ENCODE measurements at places on chromosomes 6 and 20.

GRCh38 chr6:42152024-42152423, 9.6 kb upstream of the C6orf132 start:
- H3K27ac ChIP-seq, result no peak overlapping the region
- no peak overlapping the region for H3K4me3 ChIP-seq
- no peaks in the 10 kb centered on the region for H3K27me3 ChIP-seq
- no peak for DNase-seq
- H3K4me1 ChIP-seq, result no peaks in the 10 kb centered on the region

GRCh38 chr20:46356195-46357029, 48.1 kb upstream of the CDH22 start:
- no peaks in the 10 kb centered on the region for H3K27me3 ChIP-seq
- H3K36me3 ChIP-seq, result no peaks in the 10 kb centered on the region
- peaks cover 53% of the 10 kb centered on the region for H3K4me1 ChIP-seq
- H3K27ac ChIP-seq, result no peak overlapping the region

- H3K36me3 ChIP-seq, result no peaks in the 10 kb centered on the region
- DNase-seq, result no peak
- no peaks in the 10 kb centered on the region for H3K4me1 ChIP-seq
These were observed 176.6 kb downstream of the TSHZ2 start for GRCh38 chr20:53148771-53149147.

GRCh38 chr6:122631571-122632249, 21.5 kb downstream of the PKIB start:
- H3K4me3 ChIP-seq, result no peak overlapping the region
- no peak for DNase-seq
- no peaks in the 10 kb centered on the region for H3K4me1 ChIP-seq
- H3K27ac ChIP-seq, result no peak overlapping the region
- no peaks in the 10 kb centered on the region for H3K27me3 ChIP-seq

DNA sequence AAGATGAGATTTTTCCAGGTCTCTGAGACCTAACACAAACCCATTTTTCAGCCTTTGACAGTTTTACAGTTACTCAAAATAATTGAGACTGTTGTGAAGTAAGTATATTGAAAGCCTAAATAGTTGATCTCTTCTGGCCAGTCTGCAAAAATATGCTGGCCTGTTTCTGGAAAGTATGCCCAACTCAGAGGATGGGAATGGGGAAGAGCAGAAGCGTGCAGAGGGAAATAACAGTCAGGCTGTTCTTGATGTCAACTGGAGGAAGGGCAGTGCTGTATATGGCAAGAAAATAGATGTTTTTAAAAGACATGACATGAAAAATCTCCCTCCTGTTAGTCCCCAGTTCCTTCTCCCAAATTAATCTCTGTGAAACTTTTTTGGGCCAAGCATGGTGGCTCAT, 3.8 kb downstream of the GID8 start:
- H3K36me3 ChIP-seq, result peaks cover 14% of the 10 kb centered on the region
- H3K27ac ChIP-seq, result no peak overlapping the region
- H3K27me3 ChIP-seq, result peaks cover 15% of the 10 kb centered on the region
- peaks cover 29% of the 10 kb centered on the region for H3K4me1 ChIP-seq
- no peak overlapping the region for H3K4me3 ChIP-seq
- no peak for DNase-seq

GRCh38 chr20:37703035-37703845, 9.4 kb downstream of the CTNNBL1 start:
- no peak overlapping the region for H3K27ac ChIP-seq
- H3K4me1 ChIP-seq, result peaks cover 16% of the 10 kb centered on the region
- no peak for DNase-seq

GRCh38 chr20:37327748-37328147, 18.2 kb upstream of the SRC start:
- peaks cover 6% of the 10 kb centered on the region for H3K36me3 ChIP-seq
- no peaks in the 10 kb centered on the region for H3K4me1 ChIP-seq
- H3K4me3 ChIP-seq, result no peak overlapping the region
- DNase-seq, result no peak
- H3K27ac ChIP-seq, result no peak overlapping the region

DNA sequence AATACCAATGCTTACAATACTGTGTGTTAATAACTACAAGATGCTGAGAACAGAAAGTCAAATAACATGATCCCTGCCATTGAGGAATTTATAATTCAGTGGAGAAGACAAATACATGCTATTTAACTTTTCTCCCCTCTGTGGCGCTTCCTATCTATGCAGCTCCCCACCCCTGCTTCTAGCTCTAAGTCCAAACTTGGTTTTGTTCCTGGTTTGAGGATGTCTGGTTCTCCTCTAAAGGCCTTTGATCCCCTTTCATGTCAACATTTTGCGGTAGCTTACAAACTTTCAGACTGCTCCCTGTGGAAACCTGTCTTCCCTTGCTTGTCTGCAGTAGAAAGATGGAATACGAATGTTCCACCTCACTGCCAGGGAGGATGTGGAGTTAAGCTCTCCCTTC, 18.4 kb upstream of the REPS1 start:
- H3K4me1 ChIP-seq, result no peaks in the 10 kb centered on the region
- no peak for DNase-seq
- H3K36me3 ChIP-seq, result no peaks in the 10 kb centered on the region
- H3K27ac ChIP-seq, result no peak overlapping the region
- peaks cover 1% of the 10 kb centered on the region for H3K27me3 ChIP-seq

DNA sequence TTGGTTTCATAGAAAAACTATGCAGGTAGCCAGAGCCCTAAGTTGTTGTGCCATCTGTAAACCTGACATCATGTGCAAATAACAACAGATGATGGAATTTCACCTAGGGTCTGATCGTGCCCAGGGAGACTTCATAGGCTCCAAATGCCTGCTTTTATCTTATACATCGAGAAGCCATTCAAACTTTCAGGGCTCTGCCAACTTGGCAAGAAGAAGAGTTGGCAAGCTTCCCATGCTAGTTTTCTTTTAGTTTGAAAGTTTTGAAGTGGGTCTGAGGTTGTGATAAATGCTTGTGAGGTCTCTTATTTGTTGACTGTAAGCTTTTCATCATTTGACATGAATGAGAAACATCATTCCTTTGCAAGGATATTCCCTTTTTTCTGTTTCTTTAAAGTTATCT, 175.4 kb upstream of the FLRT3 start:
- H3K27me3 ChIP-seq, result no peaks in the 10 kb centered on the region
- H3K4me3 ChIP-seq, result no peak overlapping the region
- H3K27ac ChIP-seq, result no peak overlapping the region
- DNase-seq, result no peak

DNA sequence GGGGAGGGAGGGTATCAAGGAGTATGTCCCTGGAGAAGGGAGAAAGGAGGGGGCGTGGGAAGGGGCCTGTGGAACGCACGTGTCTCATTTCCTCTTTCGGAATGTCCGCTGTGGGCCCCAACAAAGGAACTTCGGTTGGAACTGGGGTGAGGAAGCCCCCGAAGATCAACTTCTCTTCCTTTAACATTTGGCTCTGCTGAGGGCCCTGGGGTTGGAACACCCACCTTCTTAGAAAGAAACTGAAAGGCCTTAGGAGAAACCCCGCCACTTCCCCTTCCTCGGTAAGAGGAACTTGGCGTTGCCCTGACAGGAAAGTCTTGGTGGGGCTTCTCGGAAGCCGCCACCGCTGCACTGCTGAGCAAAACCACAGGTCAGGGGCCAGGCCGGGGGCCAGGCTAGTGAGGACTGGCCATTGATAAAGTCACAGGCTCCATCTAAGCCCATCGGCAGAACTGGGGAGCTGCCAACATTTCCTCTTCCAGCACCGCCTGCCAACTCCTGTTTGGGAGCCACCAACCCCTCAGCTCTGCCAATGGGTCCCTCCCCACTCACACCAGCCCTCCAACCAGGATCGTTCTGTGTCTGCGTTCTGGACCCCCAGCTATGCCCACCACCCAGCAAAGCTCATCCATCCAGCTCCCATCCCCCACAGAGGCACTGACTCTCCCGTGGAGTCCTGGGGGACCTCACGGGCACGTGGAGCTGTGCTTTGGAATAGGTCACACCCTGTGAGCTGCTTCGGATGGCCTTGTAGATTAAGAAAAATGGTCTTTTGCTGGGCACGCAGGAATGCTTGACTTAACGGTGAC, 44.8 kb downstream of the FGD2 start:
- peak overlapping the region; percentile 90 for H3K4me3 ChIP-seq
- peaks cover 3% of the 10 kb centered on the region for H3K36me3 ChIP-seq
- H3K27ac ChIP-seq, result peak overlapping the region; percentile 98
- H3K27me3 ChIP-seq, result peaks cover 9% of the 10 kb centered on the region
- peak; percentile 69 for DNase-seq

- no peak overlapping the region for H3K27ac ChIP-seq
- H3K27me3 ChIP-seq, result peaks cover 8% of the 10 kb centered on the region
- no peak for DNase-seq
- H3K4me1 ChIP-seq, result peaks cover 42% of the 10 kb centered on the region
- H3K4me3 ChIP-seq, result no peak overlapping the region
These were observed 5.6 kb downstream of the PCIF1 start for GRCh38 chr20:45940053-45940452.

DNA sequence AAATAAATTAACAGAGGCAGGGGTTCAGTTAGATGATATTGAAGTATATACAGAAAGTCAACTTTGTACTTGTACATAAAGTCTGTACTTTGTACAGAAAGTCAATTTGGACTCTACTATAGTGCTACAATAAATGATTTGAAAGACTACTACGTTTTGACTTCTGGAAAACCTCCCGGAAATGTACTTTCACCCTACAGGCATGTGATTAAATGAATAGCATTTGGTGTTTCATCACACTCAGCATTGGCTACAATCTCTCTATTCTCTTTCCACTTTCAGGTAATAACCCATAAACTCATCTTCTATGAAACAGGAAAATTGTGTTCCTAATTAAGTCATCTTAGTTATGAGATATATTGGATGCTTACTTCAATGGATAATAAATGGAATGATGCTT, 25.6 kb upstream of the MC3R start:
- H3K36me3 ChIP-seq, result peaks cover 4% of the 10 kb centered on the region
- H3K27ac ChIP-seq, result no peak overlapping the region
- H3K4me1 ChIP-seq, result no peaks in the 10 kb centered on the region
- H3K27me3 ChIP-seq, result peaks cover 14% of the 10 kb centered on the region

DNA sequence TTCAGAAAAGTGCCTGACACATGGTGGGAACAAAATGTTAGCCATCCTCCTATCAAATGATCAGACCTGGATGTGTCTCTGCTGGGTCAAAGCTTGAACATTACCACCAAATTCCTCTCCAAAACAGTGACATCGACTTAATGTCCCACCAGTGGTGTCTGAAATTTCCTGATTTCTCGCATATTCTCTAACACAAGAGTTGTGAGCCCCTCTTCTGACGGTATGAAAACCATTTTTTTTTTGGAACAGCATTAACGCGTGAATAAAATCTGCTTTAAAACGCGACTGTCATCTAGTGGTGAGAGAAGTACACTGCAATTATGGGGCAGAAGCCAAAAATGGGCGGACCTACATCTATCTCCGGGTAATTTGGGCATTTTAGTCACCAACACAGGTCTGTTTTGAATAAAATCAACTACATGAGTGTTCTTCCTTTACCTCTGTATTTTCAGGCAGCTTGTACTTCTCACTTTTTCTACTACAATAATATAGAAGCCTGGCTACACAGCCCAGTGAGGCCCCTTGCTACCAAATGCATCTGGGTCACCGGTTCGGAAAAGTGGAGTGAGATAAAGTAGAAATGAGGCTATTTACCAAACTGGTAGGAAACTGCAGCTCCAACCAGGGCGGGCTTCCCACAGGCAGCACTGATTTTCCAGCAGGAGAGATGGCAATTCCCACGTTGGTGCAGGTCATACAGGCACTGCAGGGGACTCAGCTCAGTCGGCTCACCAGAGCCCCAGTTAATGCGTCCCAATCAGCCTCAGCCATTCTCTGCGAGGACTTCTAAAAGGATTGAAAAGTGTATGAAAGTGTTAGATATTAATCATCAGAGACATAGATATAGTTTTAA, 27.4 kb downstream of the MGME1 start:
- peak; percentile 62 for DNase-seq
- no peak overlapping the region for H3K27ac ChIP-seq
- peaks cover 8% of the 10 kb centered on the region for H3K4me1 ChIP-seq
- H3K36me3 ChIP-seq, result no peaks in the 10 kb centered on the region
- no peak overlapping the region for H3K4me3 ChIP-seq
- H3K27me3 ChIP-seq, result no peaks in the 10 kb centered on the region

- H3K4me3 ChIP-seq, result no peak overlapping the region
- H3K27ac ChIP-seq, result no peak overlapping the region
- peaks cover 1% of the 10 kb centered on the region for H3K27me3 ChIP-seq
- H3K36me3 ChIP-seq, result no peaks in the 10 kb centered on the region
- no peaks in the 10 kb centered on the region for H3K4me1 ChIP-seq
These were observed 249.8 kb downstream of the FNDC1 start for GRCh38 chr6:159418997-159419396.

- no peak overlapping the region for H3K27ac ChIP-seq
- no peaks in the 10 kb centered on the region for H3K4me1 ChIP-seq
- peaks cover 48% of the 10 kb centered on the region for H3K36me3 ChIP-seq
- no peak overlapping the region for H3K4me3 ChIP-seq
- no peaks in the 10 kb centered on the region for H3K27me3 ChIP-seq
These were observed 89.8 kb downstream of the MDN1 start for GRCh38 chr6:89729818-89730217.

DNA sequence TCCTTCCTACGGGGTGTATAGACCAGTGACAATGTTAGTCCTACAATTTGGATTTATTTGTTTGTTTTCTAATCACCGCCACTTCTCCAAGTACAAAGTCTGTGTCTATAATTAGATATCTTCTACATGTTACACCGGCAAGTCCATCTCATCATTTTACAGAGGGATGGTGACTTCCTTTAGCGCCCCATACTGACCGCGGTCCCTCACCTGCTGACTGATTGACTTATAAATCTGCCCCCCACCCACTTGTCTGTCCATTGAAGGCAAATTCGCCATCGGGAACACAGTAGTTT, 8.9 kb upstream of the NR2E1 start:
- no peak for DNase-seq
- peaks cover 4% of the 10 kb centered on the region for H3K36me3 ChIP-seq
- peaks cover 27% of the 10 kb centered on the region for H3K4me1 ChIP-seq
- peak overlapping the region; percentile 70 for H3K4me3 ChIP-seq
- H3K27ac ChIP-seq, result no peak overlapping the region

DNA sequence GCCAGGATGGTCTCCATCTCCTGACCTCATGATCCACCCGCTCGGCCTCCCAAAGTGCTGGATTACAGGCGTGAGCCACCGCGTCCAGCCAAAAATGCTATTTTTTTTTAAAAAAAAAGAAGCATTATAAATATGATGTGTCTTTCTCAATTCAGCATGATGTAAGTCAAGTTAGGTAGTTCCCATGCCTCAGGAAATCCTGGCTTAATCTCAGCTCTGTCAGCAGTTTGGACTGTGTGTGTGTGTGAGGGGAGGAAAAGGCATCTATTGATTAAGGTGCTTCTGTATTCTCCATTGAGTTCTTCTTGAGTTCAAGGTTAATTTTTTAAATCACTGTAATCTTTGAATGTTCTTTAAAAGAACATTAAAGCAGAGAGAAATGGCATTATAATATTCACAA, 51.5 kb downstream of the GMDS start:
- no peaks in the 10 kb centered on the region for H3K27me3 ChIP-seq
- no peak overlapping the region for H3K27ac ChIP-seq
- no peaks in the 10 kb centered on the region for H3K4me1 ChIP-seq
- H3K36me3 ChIP-seq, result no peaks in the 10 kb centered on the region
- H3K4me3 ChIP-seq, result no peak overlapping the region

- no peaks in the 10 kb centered on the region for H3K4me1 ChIP-seq
- no peaks in the 10 kb centered on the region for H3K27me3 ChIP-seq
These were observed 55.7 kb upstream of the NKX2-2 start for GRCh38 chr20:21569586-21569985.

- H3K36me3 ChIP-seq, result no peaks in the 10 kb centered on the region
- no peak overlapping the region for H3K27ac ChIP-seq
- no peak overlapping the region for H3K4me3 ChIP-seq
- no peaks in the 10 kb centered on the region for H3K4me1 ChIP-seq
These were observed 94.8 kb downstream of the COL21A1 start for GRCh38 chr6:56152611-56153010.

- H3K4me3 ChIP-seq, result no peak overlapping the region
- no peak overlapping the region for H3K27ac ChIP-seq
- H3K4me1 ChIP-seq, result peaks cover 15% of the 10 kb centered on the region
- H3K27me3 ChIP-seq, result peaks cover 10% of the 10 kb centered on the region
- no peak for DNase-seq
These were observed 14.8 kb upstream of the NAA20 start for GRCh38 chr20:20002101-20002998.

Measured in immature natural killer cell (primary cell).